ENCODE measurements at places on chromosomes 11 and 22.

GRCh38 chr11:75589933-75590332 lies 27.9 kb downstream of the SERPINH1 start:
- no peak for DNase-seq

GRCh38 chr11:41283191-41283930 lies 176.1 kb downstream of the LRRC4C start:
- no peak for DNase-seq

GRCh38 chr22:35537232-35537631 lies 3.4 kb upstream of the RASD2 start:
- no peak for DNase-seq

DNA sequence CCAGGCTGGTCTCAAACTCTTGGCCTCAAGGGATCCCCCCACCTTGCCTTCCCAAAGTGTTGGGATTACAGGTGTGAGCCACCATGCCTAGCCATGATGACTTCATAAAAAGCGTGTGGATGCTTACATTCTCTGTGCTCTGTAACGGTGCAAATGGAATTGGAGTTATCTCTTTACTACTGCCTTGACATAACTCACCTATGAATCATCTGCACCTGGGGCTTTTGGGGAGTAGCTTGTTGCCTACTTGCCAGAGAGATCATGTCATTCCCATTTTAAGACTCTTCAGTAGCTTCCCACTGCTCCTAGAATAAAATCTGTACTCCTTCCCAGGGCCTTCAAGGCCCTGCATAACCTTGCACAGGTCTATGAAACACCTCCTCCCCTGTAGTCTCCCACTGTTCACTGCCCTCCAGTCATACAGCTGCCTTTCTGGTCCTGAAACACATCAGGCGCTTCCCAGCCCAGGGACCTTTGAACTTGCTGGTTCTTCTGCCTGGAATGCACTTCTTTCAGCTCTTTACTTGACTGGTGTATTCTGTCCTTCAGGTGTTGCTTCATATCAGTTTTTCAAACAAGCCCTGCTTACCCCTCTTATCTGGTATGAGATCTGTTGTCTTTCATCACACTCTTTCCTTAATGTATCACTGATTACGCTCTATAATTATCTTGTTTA lies 19.6 kb upstream of the MOGAT2 start:
- DNase-seq = no peak

DNA sequence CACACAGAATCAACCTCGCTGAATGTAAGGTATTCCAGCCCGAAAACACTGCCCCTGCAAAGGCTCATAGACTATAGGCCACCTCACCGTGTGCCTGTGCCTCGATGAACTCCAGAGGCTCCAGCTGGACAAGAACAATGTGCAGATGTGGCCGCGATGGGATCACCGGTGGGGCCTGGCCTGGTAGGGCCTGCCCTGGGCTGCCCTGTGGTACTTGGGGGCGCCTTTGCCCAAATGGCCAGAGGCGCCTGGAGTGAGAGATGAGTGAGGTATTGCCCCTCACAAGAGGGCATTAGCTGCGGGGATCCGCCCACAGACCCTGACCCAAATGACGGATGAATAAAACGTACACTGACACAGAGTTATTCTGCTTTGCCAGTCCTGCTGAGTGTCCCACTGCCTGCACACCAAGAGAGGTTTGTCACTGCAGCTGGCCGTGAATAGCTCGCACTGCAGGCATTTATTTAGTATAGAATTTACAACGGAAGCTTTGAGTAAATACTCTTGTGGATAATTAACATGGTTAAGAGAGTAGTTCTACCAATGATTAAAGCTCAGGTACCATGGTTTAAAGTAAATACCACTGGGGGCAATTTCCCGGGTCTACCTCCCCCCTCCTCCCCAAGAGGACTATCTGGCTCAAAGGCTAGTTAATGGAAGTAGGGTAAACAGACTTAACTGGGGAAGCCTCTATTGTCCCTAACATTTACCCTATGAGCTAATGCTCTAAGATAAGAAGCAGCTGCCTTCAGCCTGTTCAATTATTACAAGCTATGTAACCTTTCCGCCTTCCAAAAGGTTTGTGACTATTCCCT lies 101.1 kb upstream of the IGLL5 start:
- DNase-seq = no peak

- DNase-seq = no peak
These were observed 154.9 kb downstream of the TEAD1 start for GRCh38 chr11:12829131-12829530.

DNA sequence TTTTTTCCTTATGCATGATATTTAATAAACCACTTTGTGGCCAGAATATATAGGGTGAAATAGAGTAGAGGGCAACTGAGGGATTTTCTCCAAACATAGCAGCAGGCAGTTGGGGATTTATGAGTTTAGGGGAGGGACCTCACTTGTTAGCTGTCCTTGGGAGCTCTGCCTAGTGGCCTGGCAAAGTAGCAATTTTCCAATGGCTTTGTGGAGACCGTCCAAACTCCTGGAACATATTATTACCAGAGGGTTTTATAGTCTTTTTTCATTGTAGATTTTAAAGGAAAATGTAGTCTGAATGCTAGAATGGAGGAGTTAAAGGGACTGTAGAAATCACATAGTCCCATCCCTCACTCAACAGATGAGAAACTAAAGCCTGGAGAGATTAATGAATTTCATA lies 32.3 kb downstream of the AMOTL1 start:
- DNase-seq = no peak

Data from stimulated activated effector memory CD8-positive, alpha-beta T cell treated with anti-CD3 and anti-CD28 coated beads, Interleukin-12 subunit alpha, Interleukin-12 subunit beta, amount 100 ng/mL, for 72 hours (primary cell).